CD4-positive, alpha-beta T cell treated with Interleukin-1 beta for 1 hour (primary cell): ENCODE measurements at places on chromosomes 5 and 9.

- DNase-seq = no peak
Observed at GRCh38 chr5:94891972-94892371, 273.5 kb downstream of the SLF1 start.

DNA sequence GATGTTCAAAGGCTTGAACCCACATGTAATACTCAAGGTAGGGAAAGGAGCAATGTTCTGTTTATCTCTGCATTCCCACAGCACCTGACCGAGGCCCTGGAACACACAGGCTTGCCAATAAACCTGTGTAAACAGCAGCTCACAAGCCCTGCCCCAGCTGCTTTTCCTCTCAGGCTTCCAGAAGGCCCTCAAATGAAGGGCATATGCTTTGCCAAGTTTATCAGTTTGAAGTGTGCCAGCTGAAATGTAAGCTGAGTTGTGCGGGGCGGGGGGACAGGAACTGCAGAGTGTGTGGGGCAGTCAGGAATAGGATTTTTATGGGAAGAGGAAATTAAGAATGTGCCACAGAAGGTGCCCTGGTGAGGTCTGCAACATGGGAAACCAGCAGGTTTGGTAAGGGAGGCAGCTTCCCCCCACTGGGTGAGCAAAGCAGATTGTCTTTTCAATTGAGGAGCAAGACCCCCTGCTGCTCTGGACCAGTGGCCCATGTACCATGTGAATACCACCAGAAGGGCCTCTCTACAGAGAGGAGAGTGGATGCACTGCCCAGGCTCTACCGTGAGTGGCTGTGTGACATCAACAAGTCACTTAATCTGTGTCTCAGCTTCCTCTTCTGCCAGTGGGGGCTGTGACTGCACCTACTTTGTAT lies 194.8 kb downstream of the SPOCK1 start:
- no peak for DNase-seq

- no peak for DNase-seq
Observed at GRCh38 chr9:17829812-17830385, 251.0 kb downstream of the SH3GL2 start.

GRCh38 chr5:136605638-136606037 lies 240.3 kb upstream of the TRPC7 start:
- DNase-seq = no peak

DNA sequence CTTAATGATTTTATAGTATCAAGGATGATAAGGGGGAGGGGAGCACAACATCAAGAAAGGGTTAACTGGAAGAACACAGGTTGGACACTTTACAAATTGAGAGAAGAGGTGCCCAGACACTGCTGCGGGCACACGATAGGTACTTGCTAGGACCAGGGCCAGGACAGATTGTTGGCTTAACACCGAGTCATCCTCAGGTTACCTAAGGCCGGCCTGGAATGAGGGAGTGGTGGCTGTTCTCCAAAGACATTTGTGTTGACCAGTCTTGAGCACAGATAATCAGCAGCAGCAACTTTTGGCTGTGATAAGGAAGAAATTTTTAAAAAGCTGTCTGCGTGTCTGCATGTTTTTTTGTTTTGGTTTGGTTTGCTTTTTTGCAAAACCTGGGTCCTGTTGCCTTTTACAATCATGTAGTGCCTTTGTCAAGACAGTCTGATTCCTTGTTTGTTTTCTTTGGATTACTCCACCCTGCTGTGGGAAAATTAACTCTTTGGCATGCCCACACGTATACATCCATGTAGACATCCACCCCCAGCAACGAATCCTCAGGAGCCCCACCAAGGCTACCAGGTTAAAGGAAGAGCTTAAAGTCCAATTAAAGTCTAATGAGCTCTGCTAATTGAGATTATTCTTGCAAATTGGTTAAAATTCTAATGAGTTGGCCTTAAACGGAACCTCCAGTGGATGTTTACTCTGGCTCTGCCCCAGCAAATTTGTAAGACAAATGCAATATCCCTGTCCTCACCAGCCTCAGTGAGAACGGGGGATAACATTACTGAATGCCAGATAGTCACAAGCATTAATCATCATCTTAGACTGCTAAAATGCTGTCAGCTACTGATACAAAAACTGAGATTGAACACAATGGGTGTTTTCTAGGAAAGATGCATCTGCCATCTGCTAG lies 382.3 kb downstream of the ACTL7B start:
- DNase-seq = no peak

GRCh38 chr5:91645347-91645746 lies 262.2 kb upstream of the ARRDC3 start:
- no peak for DNase-seq

- no peak for DNase-seq
Observed at GRCh38 chr5:179245031-179245430, 100.2 kb downstream of the ADAMTS2 start.

GRCh38 chr5:53481159-53481886 lies 894 bp downstream of the FST start:
- DNase-seq = no peak

GRCh38 chr5:137146402-137146890 lies 352.7 kb downstream of the SPOCK1 start:
- DNase-seq = no peak

- DNase-seq = no peak
Observed at GRCh38 chr9:96495341-96495740, 45.4 kb downstream of the HABP4 start.

DNA sequence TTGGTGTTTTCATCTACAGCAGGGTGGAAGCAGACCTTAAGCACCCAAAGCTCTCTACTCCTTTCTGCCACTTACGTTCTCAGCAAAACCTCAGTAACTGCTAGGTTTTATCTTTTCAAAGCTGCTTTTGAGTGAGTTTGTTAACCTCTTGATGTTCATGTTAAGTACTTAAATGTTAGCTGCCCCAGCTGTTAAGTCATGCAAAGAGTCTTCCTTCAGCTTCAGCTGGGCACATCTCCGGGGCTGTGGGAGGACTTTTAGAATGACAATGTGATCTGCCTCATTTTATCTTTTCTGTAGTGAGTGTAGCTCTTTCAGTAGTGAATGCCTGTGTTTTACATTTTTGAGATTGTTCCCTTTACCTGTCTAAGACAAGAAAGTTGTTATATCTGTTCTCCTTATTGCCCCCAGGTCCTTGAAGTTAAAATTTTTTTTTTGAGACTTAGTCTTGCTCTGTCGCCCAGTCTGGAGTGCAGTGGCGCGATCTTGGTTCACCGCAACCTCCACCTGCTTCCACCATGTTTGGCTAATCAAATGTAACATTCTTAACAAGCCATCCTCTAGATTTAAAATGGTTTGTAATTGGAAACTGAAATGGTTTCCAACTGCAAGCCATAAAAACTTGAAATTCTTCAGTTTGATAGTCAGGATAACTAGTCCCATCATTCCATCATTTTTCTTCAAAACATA lies 19.6 kb downstream of the KDM4C start:
- DNase-seq = no peak

DNA sequence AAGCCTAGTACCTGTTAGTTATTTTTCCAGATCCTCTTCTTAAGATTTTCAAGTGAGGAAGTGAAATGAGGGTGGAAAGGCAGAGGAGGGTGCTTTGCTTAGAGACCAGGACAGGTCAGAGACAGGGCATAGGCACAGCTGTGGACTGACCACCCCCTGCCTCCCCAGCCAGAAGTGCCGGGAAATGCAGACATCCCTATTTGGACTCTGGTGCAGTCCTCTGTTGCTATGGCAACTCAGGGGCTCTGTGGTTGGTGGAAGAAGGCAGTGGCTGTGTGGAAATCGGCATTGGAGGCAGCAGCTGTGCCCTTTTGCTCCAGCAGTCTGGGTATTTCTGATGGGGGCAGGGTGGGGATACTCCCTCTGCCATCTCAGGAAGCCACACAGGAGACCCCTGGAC lies 43.3 kb upstream of the NDFIP1 start:
- no peak for DNase-seq

DNA sequence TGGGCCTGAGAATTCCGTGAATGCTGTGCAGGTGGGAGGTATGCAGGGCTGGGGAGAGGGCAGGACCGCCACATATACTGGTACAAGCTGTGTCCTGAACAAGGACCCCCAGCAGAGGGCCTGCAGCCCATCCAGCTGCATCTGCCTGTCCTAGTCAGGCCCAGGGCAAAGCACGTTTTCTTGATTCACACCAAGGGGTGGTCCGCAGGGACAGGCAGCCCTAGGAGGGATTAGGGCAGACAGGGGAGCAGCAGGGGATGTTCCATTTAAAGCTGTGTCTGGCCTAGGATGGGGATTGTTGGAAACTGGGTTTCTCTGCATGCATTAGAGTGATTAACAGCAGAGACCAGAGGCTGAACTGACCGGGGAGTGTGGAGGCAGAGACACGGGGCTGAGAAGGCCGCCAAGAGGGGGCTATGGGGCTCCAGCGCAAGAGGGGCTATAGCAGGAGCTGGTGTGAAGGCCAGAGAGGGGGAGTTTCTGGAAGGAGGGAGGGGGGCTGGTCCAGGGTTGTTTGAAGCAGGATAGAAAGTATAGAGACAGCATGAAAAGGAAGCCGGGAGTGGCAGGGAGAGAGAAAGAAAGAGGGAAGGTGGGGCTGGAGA lies 2.7 kb downstream of the GRM6 start:
- no peak for DNase-seq

GRCh38 chr5:35417040-35417439 lies 186.8 kb upstream of the PRLR start:
- no peak for DNase-seq

DNA sequence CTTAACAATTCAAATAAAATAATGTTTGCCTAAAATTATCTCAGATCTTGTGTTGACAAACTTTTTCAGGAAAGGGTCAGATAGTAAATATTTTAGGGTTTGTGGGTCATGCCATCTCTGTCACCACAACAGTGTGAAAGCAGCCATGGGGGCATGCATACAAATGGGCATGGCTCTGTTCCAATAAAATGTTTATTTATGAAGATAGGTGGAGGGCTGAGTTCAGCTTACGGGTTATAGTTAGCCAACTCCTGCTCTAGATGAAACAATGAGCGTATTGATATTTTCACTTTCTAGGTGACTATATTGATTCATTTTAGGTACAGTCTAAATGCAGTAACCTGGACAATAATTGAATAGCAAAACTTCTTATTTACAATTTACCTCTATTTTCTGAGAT lies 533.8 kb upstream of the CLINT1 start:
- no peak for DNase-seq

DNA sequence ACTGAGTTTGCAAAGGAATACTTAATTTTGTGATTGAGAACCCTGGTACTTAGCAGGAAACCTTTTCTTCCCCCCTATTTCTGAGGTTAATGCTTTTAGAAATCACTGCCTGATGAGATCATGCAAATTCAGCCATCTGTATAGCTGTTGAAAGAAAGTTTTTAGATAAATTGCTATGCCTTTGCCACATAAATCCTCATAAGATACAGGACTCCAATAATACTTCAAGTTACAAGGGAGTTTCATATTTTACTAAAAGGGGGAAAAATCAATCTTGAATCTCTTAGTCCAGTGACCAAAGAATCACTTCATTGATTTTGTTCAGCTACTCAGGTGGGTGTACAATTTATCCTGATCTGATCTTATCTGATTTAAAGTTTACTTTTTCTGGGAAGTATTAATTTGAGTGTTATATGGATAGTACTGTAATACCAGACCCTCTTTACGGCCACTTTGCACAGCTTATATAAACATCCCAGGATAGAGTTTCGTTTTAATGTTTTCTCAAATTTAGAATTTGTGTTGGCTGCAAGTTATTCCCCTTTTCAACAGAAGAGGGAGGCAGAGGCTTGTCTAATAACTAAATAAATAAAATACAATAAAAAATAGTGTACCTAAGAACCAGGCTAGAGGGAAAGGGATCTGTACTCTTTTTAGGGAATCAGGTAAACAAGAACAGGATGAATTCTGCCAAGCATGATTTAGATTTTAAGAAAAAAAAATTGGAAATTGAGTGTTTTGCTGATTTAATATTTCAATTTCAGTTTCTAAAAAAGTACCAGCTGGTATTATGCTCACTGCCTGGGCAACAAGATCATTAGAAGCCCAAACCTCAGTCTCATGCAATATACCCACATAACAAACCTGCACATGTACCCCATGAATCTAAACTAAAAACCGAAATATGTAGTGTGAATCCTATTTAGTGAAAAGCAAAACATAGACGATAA lies 69.1 kb downstream of the PSAT1 start:
- DNase-seq = no peak

GRCh38 chr9:126307322-126308061 lies 19.1 kb upstream of the MVB12B start:
- DNase-seq = no peak

DNA sequence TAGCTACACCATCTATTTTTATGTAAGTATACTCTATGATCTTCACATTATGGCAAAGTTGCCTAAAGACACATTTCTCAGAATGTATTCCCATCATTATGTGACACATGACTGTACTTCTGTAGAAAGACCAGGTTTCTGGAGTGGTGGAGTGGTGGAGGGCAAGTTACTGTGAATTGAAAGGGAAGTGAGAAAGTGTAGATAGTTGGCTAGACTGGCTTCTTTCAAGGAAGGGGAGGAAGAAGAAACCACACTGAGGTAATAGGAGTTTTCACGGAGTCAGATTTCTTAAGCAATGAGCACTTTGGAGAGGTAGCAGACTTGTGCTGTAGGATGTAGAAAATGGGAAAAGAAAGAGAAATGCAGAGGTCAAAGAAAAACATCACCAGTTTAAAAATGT lies 50.9 kb upstream of the EQTN start:
- no peak for DNase-seq

GRCh38 chr9:86352440-86353077 lies 1.7 kb downstream of the TUT7 start:
- peak; percentile 49 for DNase-seq

- DNase-seq = no peak
Observed at GRCh38 chr5:59079622-59080620, 497.0 kb downstream of the RAB3C start.

DNA sequence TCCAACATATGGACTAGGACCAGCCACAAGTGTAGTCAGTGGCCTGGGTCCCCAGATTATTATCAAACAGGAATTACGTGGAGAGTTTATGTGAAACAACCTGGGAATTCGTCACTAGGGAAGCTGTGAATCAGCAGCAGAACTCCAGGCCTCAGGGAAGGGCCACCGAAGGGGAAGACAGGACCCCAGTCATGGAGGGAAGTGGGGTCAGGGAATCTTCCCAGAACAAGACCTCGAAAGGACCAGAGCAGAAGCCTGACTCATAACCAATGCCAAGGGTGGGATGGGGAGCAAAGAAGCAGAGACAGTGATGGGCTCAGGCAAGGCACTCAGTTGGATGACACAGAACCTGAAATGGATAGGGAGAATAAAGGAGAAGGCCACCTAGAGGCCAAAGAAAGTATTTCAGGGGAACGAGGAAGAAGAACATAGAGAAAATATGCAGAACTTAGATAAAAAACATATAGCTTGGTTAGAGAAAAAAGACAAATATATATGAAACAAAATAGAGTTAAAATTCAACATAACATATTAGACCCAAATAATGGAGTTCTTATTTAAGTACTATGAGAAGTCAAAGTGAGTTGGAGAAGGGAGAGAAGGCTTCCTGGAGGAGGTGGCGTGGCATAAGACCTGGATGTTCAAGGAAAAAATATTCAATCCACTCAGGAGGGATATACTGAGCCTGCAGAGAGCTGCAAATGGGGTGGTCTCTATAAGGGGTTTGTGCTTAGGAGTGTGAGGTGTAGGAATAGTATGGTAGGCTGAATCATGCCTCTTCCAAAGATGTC lies 66.7 kb upstream of the CAST start:
- DNase-seq = peak; percentile 36

- DNase-seq = no peak
Observed at GRCh38 chr5:179800696-179801201, 5.9 kb downstream of the MGAT4B start.
